ENCODE measurements at places on chromosomes 2 and 18.

- no peak for DNase-seq
These were observed 355.4 kb upstream of the GULP1 start for GRCh38 chr2:187936228-187936627.

DNA sequence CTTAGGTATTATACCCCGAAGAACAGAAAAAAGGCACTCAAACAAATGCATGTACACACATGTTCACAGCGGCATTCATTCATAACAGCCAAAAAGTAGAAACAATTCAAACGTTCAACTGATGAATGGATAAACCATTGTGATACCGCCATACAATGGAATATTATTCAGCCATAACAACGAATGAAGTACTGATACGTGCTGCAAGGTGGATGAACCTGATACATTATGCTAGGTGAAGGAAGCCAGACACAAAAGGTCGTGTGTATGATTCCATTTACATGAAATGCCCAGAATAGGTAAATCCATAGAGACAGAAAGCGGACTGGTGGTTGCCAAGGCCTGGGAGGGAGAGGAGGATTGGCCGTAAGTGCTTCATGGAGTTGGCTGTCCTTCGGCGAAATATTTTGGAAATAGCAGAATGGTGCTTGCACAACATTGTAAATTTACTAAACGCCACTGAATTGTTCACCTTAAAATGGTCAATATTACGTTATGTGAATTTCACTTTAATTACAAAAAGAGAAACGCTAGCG is 750 bp upstream of the RMP24 start:
- no peak for DNase-seq

- no peak for DNase-seq
These were observed 73.9 kb upstream of the NFATC1 start for GRCh38 chr18:79321625-79322405.

DNA sequence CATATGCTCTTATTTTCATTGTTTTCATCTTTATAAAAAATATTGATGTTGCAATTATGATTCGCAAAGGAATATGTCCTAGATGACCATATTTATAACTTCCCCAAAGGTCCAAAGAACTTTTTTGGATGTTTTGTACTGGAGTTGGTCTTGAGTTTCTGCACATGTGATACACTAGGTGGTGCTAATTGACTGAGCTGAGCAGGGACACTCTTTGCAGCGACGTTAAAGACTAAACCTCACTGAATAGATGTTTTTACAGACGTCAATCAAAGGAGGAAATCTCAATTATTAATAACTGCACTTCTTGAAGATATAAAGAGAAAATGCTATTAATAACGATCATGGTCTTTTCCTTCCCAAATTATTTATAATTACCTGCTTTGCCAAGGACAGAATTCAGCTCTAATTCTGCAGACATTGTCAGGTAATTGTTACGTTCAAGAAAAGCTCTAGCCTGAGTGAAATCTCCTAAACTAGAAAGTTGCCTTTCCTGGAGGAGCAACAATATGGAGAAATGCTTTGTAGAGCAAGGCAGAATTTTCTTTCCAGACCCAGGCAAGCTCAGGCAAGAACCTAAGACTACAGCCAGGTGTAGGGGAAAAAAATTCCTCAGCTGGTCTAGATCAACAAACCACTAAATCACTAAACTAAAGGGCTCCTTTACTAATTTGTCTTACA is 119.3 kb upstream of the RBBP8 start:
- no peak for DNase-seq

GRCh38 chr2:231820786-231821303 is 34.6 kb downstream of the COPS7B start:
- DNase-seq: no peak

- DNase-seq: no peak
These were observed 8.7 kb upstream of the AAK1 start for GRCh38 chr2:69652206-69652605.

DNA sequence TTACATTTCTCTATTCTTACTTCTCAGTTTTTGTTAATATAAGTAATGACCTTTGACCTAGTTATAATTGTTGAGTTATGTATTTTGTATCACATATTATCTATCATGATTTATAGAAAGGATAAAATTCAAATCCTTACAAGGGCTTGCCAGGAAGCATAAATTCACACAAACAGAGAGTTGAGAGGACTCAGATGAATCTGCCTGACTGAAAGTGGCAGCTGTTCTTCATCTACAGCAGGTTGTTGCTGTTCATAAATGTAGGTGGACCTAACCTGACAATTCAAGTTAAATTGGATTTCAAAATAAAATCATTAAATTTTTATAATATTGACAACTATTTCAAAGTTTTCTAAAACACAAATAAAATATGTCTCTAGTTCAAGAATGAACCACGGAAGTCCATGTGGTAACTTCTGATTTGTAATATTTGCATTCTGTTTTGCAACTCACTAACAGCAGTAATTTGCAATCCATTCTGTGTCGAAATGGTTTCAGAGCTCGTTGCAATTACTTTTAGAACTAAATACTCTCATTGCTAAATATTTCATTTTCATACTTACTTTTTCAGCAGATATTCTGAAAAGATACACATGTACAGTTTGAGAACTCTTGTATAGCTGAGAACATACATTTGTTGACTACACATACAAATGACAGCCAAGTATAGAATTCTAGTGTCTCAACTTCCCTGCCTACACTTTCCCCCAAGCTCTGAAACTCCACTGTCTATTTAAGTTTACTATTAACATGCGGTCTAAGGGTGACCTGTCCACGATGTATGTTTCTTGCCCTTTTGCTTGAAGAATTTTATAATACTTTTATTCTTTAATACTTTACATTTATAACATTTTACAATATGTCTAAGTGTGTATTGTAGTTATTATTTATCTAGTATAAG is 25.7 kb downstream of the SCN7A start:
- DNase-seq: no peak

DNA sequence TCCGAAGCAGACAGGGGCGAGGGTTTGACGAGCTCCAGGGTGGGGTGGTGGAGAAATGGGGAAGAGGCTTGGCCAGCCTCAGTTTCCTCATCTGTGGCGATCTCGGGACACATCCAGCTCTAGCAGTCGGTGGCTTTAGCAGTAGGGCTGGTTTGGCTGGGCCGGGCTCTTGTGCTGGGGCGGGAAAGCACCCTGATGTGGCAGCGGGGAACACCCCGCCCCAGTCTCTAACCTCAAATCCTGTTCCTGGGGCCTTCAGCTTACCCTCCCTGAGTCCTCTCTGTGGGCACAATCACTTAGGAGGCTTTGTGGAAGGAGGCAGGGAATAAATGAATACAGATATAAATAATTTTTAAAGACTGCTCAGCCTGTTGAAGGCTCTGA is 26.5 kb upstream of the MCFD2 start:
- peak; percentile 62 for DNase-seq

GRCh38 chr2:45851576-45852304 is 200.3 kb downstream of the PRKCE start:
- DNase-seq: no peak

- no peak for DNase-seq
These were observed 176.1 kb downstream of the ZNF521 start for GRCh38 chr18:25175558-25176517.

- DNase-seq: no peak
These were observed 24.1 kb downstream of the CD302 start for GRCh38 chr2:159773886-159774285.

DNA sequence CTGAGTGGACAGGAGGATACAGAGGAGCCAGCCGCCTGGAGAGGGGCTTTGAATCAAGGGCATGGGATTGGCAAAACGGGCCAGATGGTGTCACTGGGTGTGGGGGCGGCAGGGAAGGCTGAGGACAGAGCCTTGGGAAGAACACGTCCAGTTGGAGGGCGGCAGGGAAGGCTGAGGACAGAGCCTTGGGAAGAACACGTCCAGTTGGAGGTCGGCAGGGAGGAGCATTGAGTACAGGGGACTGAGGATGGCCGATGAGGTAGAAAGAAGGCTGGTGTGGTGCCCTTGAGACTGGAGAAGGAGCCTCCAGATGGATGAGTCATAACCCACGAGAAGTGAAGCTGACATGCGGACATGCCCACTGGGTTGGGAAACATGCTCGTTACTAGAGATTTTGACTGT is 4.5 kb downstream of the HES6 start:
- DNase-seq: no peak

DNA sequence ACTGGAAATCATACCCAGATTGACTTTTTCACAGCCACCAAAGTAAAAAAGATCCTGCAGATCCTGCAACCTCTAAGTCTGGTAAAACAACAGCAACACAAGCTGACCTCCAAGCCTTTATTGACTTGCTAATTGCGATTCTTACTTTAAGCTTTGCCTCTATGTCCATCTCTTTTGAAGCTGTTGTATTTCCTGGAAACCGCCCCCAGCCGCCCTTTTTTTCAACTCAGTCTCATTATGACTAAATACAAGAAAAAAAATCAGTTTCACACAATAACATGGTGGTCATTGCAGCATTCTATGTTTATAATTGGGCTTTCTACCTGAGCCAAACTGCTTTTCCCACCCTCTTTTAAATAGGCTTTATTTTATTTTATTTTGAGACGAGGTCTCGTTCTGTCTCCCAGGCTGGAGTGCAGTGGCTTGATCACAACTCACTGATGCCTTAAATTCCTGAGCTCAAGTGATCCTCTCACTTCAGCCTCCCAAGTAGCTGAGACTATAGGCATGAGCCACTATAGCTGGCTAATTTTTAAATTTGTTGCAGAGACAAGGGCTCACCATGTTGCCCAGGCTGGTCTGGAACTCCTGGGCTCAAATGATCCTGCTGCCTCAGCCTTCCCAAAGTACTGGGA is 76.2 kb downstream of the MOGAT1 start:
- DNase-seq: no peak

DNA sequence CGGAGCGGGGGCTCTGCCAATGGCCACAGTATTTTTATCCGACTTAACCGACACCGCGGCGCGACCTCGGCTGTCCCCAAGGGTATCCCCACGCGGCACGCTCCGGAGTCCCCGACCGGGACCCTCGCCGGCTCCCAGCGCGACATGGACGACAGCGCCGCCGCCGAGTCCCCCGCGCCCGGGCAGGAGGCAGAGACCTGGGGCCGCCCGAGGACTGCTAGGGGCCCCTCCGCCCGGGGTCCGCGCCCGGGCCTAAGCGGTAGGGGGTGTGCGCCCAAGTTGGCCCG is 468 bp downstream of the UXS1 start:
- no peak for DNase-seq

DNA sequence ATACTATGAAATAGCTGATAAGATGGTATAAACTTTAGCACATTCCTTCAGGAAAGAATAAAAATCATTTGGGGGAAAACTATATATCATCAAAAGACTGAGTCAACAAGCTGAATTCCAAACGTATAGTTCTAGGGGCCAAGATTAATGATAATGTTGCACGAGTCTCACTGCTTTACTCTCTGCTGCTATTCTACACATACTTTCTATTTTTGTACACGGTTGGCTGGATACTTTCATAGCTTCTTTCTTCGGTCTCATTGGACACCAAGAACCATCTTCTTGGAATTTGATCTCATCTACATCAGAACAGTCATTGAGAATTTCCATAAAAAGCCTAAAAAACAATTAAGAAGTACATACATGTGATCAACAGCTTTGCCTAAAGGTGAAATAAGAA is 72.7 kb upstream of the ST8SIA5 start:
- no peak for DNase-seq

DNA sequence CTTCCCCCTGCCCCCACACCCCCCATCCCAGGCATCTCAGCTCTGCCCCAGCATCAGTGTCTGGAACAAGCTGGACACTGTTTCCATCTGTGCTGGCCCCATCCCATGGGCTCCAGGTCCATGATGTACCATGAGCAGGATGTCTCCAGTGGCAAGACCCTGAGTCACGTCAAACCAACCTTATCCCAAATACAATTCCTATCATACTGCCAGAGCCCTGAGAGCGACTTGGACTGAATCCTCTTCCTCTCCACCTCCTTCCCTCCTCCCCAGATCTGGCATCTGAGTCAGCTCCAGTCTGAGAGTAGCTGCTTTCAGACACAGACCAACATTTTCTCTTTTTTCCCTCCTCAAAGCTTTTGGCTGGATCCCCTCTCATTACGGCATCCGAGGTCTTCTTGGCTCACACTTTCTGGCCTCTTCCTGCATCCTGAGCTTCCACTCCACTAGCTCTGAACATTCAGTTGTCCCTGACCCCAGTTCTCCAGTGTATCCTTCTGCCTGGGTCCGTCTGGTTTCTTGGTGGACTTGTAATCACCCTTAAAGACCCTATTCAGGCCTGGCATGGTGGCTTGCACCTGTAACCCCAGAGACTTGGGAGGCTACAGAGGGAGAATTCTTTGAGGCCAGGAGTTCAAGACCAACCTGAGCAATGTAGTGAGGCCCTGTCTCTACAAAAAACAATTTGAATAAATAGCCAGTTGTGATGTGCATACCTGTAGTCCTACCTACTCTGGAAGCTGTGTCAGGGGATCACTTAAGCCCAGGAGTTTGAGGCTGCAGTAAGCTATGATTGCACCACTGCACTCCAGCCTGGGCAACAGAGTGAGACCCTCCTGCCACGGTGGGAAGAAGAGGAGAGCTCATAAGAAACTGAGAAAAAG is 68.3 kb downstream of the ACKR3 start:
- no peak for DNase-seq

DNA sequence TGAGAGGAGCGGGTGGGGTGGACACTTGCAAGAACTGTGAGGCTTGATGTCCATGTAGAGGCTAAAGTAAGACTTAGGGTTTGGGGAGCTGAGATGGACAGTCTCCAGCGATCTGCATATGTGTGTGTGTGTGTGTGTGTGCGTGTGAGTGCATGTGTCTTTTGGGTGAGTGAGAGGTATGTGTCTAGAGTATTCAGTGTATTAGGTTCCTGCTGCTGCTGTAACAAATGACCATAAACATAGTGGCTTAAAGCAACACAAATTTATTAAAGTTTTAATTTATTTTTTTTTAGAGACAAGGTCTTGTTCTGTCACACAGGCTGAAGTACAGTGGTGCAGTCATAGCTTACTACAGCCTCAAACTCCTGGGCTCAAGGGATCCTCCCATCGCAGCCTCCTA is 155.4 kb upstream of the SPRED2 start:
- no peak for DNase-seq

DNA sequence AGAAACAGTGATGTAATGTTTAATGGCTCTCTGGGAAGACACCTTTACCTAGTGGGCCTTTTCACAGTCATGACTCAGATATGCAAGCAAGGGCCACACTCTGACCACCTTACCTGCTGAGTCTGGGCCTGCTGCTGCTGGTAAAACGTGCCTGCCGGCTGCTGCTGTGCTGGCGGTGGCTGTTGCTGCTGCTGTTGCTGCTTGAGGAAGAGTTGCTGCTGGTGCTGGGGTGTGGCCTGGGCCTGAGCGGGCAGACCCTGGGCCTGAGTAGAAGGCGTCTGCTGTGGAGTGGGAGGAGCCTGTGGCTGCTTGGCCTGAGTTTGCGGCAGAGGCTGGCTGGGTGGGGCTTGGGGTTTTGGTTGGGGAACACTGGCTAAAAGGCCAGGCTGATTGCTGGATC is 81.6 kb upstream of the NFU1 start:
- DNase-seq: no peak

- peak; percentile 94 for DNase-seq
These were observed 12.2 kb upstream of the KIF1A start for GRCh38 chr2:240832205-240832727.

- no peak for DNase-seq
These were observed 41.8 kb upstream of the PDK1 start for GRCh38 chr2:172513935-172514586.

- no peak for DNase-seq
These were observed 13.6 kb upstream of the SS18 start for GRCh38 chr18:26104035-26104434.
